ENCODE measurements at places on chromosomes 4 and X.

GRCh38 chrX:40912576-40912975 lies 172.7 kb upstream of the USP9X start:
- DNase-seq = no peak

- DNase-seq = no peak
Measured at GRCh38 chr4:81565142-81565870, 93.6 kb upstream of the RASGEF1B start.

- no peak for DNase-seq
Measured at GRCh38 chrX:50941638-50942037, 31.1 kb downstream of the BMP15 start.

GRCh38 chr4:88846206-88846790 lies 148.7 kb upstream of the NAP1L5 start:
- no peak for DNase-seq

- DNase-seq = peak; percentile 4
Measured at GRCh38 chrX:150146271-150146896, 208.1 kb upstream of the EOLA2 start.

DNA sequence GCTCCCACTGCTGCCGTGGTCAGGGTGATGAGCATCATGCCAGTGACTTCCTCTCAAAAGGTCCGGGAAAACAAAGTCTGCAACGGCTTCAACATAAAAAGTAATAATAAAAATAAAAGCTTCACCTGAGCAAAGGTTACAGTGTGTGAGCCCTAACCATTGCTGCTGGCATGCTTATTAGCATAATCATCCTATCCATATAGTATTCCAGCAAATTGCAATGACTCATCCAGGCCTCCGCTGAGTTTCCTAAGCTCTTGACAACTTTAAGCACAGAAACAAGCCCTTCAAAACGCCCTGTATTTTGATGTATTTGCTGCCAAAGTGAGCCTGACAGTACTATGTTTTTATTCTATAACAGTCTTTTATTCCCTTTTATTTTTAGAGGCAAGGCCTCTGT lies 100.5 kb downstream of the AASDH start:
- DNase-seq = no peak
